ENCODE measurements at places on chromosomes 7 and 10. TPM values are rescaled to one million over a fixed set of nuclear protein-coding genes. Genes with fewer than 3 reads are reported as not detected.

GRCh38 chr10:37285063-37285462 lies 159.7 kb downstream of the ANKRD30A start:
- DNase-seq: no peak

- DNase-seq: no peak
Measured at GRCh38 chr7:105703207-105703930, 122.1 kb upstream of the EFCAB10 start.

DNA sequence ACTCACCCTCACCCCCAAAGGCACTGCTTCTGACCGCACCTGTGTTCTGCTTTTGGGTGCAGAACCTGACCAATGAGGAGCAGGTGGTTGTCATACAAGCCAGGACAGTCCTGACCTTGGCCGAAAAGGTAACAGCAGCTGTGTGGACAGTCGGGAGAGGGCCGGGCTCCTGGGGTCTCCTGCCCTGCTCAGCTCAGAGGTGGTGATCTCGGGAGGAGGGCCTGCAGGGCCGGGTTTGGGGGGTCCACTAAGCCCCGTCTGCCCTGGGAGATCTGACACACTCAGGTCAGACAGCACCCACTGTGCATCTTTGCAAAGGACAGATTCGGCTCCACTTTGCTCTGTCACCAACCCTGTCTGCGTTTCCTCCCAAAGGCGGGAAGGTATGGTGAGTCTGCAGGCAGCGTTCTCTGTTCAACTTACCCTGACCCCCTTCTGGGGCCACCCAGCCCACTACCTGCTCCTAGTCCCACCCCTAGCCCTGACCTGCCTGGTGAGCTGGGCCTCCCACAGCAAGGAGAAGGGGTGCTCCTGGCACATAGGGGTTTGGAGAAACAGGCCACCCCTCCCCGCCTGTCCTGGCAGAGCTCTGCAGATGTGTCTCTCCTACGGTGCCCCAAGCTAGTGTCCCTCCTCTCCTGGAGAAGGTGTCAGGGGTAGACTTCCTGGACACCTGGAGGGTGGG lies 33.7 kb upstream of the DPYSL4 start:
- DNase-seq: no peak

- peak; percentile 38 for DNase-seq
Measured at GRCh38 chr10:104119996-104120395, 2.0 kb upstream of the SFR1 start.

GRCh38 chr7:110358028-110358427 lies 732.9 kb upstream of the LRRN3 start:
- DNase-seq: no peak

- DNase-seq: no peak
Measured at GRCh38 chr7:131281266-131282048, 46.2 kb upstream of the MKLN1 start.

The ZPBP gene
- total RNA-seq: not detected
